ENCODE measurements at places on chromosomes 2 and 18.

DNA sequence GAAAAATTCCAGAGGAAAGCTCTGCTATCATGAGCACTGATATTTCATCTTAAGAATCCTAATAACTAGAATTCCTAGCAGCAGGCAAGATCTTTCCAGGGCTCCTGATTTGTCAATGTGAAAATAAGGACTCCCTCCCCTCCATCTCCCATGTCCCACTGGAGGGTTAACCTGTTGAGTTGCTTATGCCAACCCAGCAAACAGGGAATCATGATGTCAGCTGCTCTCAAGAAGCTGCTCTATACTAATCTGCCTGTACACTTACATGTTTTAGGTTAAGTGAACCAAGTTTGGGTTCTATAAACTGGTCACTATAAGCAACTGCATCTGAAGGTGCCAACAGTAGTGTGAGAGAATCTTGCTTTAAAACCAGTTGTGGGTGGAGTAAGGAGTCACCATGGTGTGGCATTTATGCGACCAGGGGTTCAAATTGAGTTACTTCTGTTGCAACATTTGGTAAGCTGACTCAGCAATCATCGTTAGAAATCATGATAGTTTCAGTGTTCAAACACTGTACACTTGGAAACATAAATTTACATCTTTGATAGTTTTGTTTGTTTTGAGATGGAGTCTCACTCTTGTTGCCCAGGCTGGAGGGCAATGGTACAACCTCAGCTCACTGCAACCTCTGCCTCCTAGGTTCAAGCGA lies 53.4 kb downstream of the STK25 start:
- H3K4me1 ChIP-seq = no peaks in the 10 kb centered on the region
- no peak overlapping the region for H3K27ac ChIP-seq
- no peak for DNase-seq
- H3K36me3 ChIP-seq = peaks cover under 1% of the 10 kb centered on the region

DNA sequence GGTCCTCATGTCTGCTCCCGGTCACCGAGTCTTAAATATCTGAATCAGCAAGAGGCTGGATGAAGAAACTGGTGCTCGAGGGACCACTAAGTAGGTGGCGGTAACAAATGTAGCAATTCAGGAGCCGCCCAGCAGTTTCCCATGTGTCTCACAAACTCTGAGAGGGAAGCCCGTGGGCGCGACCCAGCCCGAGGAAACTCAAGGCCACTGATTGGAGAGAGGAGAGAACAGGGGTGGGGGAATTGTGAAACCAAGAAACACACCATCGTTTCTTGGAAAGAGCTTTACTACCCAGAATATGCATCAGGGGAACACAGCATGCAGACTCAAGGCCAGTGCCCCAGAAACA lies 10.8 kb downstream of the MLPH start:
- no peak for DNase-seq
- H3K4me1 ChIP-seq = peaks cover 7% of the 10 kb centered on the region
- H3K4me3 ChIP-seq = no peak overlapping the region
- no peaks in the 10 kb centered on the region for H3K36me3 ChIP-seq
- peaks cover 49% of the 10 kb centered on the region for H3K27me3 ChIP-seq

DNA sequence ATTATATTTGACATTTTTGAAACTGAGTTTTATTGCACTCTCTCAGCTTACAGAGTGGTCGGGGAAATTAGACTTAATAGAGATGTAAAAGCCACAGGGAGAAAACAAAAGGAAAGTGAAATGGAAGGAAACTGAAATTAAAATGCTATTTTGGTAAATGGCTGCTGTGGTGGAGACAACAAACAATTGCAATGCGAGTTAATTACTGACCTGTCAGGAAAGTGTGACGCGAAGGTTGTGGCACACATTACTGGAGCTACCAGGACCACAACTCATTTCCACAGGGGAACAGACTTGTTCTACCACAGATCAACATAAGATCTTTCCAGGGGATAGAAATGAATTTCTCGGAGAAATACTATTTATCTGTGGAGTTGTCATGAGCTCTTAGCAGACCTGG lies 19.5 kb downstream of the ARHGAP15 start:
- peaks cover 86% of the 10 kb centered on the region for H3K4me1 ChIP-seq
- H3K4me3 ChIP-seq = peak overlapping the region; percentile 7
- H3K27me3 ChIP-seq = no peaks in the 10 kb centered on the region
- peak overlapping the region; percentile 59 for H3K27ac ChIP-seq
- peaks cover 9% of the 10 kb centered on the region for H3K36me3 ChIP-seq

- DNase-seq = no peak
- H3K27ac ChIP-seq = no peak overlapping the region
- H3K36me3 ChIP-seq = no peaks in the 10 kb centered on the region
- H3K4me3 ChIP-seq = no peak overlapping the region
- H3K27me3 ChIP-seq = no peaks in the 10 kb centered on the region
Measured at GRCh38 chr18:34651586-34652369, 58.3 kb upstream of the DTNA start.

GRCh38 chr2:219630770-219631405 lies 3.5 kb downstream of the SLC4A3 start:
- peak; percentile 25 for DNase-seq
- H3K4me3 ChIP-seq = no peak overlapping the region
- no peaks in the 10 kb centered on the region for H3K36me3 ChIP-seq
- no peak overlapping the region for H3K27ac ChIP-seq
- H3K4me1 ChIP-seq = peaks cover 9% of the 10 kb centered on the region
- H3K27me3 ChIP-seq = peaks cover 45% of the 10 kb centered on the region

- no peaks in the 10 kb centered on the region for H3K27me3 ChIP-seq
- H3K4me3 ChIP-seq = no peak overlapping the region
- no peak overlapping the region for H3K27ac ChIP-seq
- H3K4me1 ChIP-seq = peaks cover 2% of the 10 kb centered on the region
- H3K36me3 ChIP-seq = no peaks in the 10 kb centered on the region
Measured at GRCh38 chr2:204129591-204130294, 193.2 kb downstream of the ICOS start.

- H3K27me3 ChIP-seq = peaks cover 29% of the 10 kb centered on the region
- H3K4me3 ChIP-seq = no peak overlapping the region
- H3K4me1 ChIP-seq = no peaks in the 10 kb centered on the region
- H3K27ac ChIP-seq = no peak overlapping the region
Measured at GRCh38 chr2:199384043-199384442, 73.7 kb downstream of the SATB2 start.

DNA sequence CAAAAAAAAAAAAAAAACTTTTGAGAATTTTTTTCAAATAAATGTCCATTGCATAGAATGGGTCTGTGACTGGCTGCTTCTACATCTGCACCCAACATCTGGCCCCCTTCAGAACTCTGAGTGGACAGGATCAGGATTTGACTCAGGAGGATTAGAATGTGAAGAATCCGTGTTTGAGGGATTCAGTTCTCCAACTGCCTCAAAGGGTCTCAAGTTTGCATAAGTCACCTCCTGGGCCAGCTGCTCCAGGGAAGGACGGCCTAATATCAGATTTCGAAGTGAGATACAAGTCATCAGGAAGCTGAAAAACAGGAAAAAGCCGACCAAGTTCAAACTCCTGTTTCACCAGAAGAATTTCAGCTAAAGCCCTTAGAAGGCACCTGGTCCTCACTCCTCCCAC lies 10.9 kb downstream of the MAT2A start:
- peak overlapping the region; percentile 57 for H3K27ac ChIP-seq
- no peak for DNase-seq
- no peak overlapping the region for H3K4me3 ChIP-seq
- H3K4me1 ChIP-seq = peaks cover 4% of the 10 kb centered on the region

- H3K36me3 ChIP-seq = peaks cover 82% of the 10 kb centered on the region
- no peak for DNase-seq
- H3K4me3 ChIP-seq = no peak overlapping the region
- no peak overlapping the region for H3K27ac ChIP-seq
Measured at GRCh38 chr18:24089076-24089475, 49.8 kb upstream of the CABYR start.

DNA sequence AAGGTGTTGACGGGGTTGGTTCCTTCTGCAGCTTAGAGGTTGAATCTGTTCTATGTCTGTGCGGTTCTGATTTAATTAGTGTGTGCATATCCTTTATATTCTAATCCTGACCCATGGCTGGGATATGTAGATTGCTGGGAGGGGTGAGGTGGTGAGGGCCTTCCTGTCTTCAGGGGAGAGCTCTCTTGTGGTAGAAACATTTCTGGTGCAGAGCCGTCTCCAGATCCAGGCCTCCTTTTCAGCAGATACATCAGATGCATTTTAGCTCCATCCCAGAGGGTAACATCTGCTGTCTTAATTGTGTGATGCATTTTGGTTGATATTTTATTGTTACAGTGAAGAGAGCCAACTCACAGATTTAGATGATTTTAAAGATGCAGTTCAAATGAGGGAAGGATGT lies 227.8 kb downstream of the AGAP1 start:
- H3K27me3 ChIP-seq = peaks cover 10% of the 10 kb centered on the region
- H3K36me3 ChIP-seq = no peaks in the 10 kb centered on the region
- H3K4me1 ChIP-seq = no peaks in the 10 kb centered on the region
- H3K4me3 ChIP-seq = no peak overlapping the region

- no peak overlapping the region for H3K27ac ChIP-seq
- no peak overlapping the region for H3K4me3 ChIP-seq
- no peak for DNase-seq
- no peaks in the 10 kb centered on the region for H3K36me3 ChIP-seq
- H3K27me3 ChIP-seq = no peaks in the 10 kb centered on the region
Measured at GRCh38 chr2:200453142-200453852, 56.6 kb downstream of the KCTD18 start.

DNA sequence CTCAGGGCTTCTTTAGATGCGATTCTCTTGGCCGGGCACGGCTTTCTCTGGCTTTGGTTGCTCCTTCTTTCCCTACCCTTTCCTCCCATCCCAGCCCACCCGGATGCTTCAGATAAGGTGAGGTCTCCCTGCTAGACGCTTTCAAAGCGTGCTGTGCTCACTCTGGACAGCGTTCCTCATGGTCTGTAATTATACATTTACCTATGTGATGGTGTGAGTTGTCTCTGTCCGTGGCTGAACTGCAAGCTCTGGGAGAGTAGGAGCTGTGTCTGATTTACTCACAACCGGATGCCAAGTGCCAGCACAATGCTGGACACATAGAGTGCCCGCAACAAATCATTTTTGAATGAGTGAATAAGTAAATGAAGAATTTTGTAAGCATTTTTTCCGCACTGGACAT lies 26.8 kb upstream of the PNPT1 start:
- no peak for DNase-seq
- H3K27me3 ChIP-seq = peaks cover 13% of the 10 kb centered on the region
- no peak overlapping the region for H3K27ac ChIP-seq
- H3K4me1 ChIP-seq = no peaks in the 10 kb centered on the region
- H3K4me3 ChIP-seq = no peak overlapping the region

DNA sequence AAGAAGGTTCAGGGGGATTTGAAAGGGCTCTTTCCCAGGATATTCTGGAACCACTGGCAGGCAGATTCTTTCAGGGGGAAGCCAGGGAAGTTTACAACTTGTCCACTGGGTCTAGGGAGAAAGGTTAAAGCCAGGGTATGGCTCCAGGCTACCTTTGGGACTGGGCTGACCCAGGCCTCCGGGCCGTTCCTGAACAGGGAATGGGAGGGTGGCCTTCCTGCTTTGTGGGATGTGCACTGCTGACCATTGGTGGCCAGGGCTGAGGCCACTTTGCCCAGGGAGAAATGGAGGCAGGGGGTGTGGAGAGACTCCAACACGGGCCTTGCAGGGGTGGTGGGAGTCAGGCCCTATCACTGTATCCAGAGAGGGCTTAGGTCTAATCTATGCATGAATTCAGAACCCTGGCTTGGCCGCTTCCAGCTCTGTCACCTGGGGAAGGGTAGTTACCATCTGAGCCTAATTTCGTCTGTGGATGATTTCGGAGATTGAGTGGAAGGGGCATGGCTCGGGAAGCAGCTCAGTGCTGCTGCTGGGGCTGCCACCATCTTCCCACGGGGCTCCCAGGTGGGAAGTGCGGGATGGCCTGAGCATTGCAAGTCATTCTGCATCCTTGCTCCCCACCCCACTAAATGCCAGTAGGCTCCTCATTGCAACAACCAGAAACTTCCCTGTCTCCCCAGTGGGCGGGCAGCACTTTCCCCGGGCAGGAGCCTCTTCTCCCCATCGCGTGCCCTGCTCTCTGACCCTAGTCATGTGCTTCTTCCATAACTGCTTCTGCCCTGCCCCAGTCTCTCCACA lies 57.1 kb upstream of the OTOF start:
- no peaks in the 10 kb centered on the region for H3K4me1 ChIP-seq

DNA sequence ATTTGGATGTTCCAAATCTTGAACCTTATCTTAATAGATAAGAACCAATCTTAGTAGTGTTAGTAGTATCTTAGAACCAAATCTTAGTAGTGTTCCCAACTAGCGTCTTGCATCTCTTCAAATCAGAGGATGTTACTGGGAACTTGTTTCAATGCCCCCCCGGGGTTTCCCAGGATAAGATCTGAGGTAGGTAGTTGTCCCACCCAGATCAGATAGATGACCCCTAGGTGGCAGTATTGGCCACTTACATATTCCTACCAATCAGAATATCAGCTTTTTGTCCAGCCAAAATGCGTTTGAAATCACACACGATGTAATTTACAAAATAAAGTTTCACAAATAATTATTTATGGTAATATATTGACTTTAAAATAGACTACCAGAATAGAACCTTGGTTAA lies 314.8 kb downstream of the MBD2 start:
- H3K36me3 ChIP-seq = no peaks in the 10 kb centered on the region
- H3K4me1 ChIP-seq = no peaks in the 10 kb centered on the region
- peaks cover 8% of the 10 kb centered on the region for H3K27me3 ChIP-seq
- no peak overlapping the region for H3K27ac ChIP-seq
- H3K4me3 ChIP-seq = no peak overlapping the region
- no peak for DNase-seq

- no peak overlapping the region for H3K27ac ChIP-seq
- H3K36me3 ChIP-seq = no peaks in the 10 kb centered on the region
- no peaks in the 10 kb centered on the region for H3K4me1 ChIP-seq
- DNase-seq = no peak
- no peak overlapping the region for H3K4me3 ChIP-seq
- H3K27me3 ChIP-seq = peaks cover 7% of the 10 kb centered on the region
Measured at GRCh38 chr2:187497858-187498463, 49.9 kb upstream of the CALCRL start.

DNA sequence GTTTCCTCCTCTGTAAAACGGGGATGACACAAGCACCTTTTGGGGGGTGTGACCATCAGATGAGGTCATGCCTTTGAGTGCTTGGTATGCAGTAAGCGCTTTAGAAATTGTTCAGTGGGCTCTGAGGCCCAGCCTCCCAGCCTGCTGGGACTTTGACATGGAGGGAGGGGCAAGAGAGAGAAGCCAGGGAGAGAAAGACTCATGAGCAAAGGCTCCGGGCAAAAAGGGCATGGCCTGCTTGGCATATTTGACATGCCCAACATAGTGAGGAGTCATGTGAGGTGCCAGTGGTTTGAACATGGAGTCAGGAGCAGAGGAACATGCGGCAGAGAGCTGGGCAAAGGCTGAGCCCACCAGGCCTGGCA lies 14.0 kb downstream of the TNS1 start:
- H3K36me3 ChIP-seq = no peaks in the 10 kb centered on the region
- peaks cover 9% of the 10 kb centered on the region for H3K4me1 ChIP-seq
- H3K27me3 ChIP-seq = peaks cover 19% of the 10 kb centered on the region
- no peak for DNase-seq
- no peak overlapping the region for H3K4me3 ChIP-seq
- H3K27ac ChIP-seq = no peak overlapping the region

- no peaks in the 10 kb centered on the region for H3K36me3 ChIP-seq
- peaks cover 8% of the 10 kb centered on the region for H3K4me1 ChIP-seq
- H3K27ac ChIP-seq = no peak overlapping the region
- no peak overlapping the region for H3K4me3 ChIP-seq
- peaks cover 35% of the 10 kb centered on the region for H3K27me3 ChIP-seq
Measured at GRCh38 chr2:10835052-10835970, 22.7 kb upstream of the PDIA6 start.

All from activated T-cell treated with anti-CD3 and anti-CD28 coated beads, Interleukin-2, amount 50 U/mL, for 24 hours (primary cell).